Mesothelial cell of epicardium (in vitro differentiated cells): ENCODE measurements at places on chromosomes 16 and 17. TPM values are rescaled to one million over a fixed set of nuclear protein-coding genes. Genes with fewer than 3 reads are reported as not detected.
A peak's percentile ranks its signal among the peaks of the same experiment; 100 is the strongest.

GRCh38 chr17:33929181-33929724 lies 325.8 kb upstream of the CCL2 start:
- H3K4me1 ChIP-seq = no peaks in the 10 kb centered on the region
- no peak overlapping the region for H3K27ac ChIP-seq
- H3K27me3 ChIP-seq = peaks cover 45% of the 10 kb centered on the region
- no peak for DNase-seq

DNA sequence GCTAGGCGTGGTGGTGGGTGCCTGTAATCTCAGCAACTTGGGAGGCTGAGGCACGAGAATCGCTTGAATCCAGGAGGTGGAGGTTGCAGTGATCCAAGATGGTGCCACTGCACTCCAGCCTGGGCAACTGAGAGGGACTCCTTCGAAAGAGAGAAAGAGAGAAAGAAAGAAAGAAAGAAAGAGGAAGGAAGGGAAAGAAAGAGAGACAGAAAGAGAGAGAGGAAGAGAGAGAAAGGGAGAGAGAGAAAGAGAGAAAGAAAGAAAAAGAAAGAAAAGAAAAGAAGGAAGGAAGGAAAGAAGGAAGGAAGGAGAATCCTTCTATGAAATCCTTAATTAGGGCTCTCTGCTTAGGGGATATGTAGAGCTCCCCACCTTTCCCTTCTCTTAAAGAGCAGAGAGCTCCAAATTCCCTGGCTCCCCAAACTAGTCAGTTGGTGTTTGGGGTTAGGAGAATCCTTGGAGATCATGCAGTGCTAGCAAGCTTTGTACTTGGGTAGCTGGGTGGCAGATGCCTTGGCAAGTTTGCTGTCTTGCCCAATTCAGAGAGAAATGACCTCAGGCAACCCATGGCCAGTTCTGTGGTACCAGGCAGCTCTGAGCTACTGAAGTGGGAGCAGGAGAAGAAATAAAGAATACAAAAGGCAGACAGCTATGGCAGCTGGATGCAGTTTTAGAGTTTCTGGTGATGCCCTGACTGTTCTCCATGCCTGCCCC lies 8.9 kb upstream of the HOXB13 start:
- DNase-seq = no peak
- H3K36me3 ChIP-seq = no peaks in the 10 kb centered on the region
- H3K4me1 ChIP-seq = peaks cover 21% of the 10 kb centered on the region
- no peak overlapping the region for H3K4me3 ChIP-seq
- H3K27ac ChIP-seq = no peak overlapping the region
- peaks cover 100% of the 10 kb centered on the region for H3K27me3 ChIP-seq

DNA sequence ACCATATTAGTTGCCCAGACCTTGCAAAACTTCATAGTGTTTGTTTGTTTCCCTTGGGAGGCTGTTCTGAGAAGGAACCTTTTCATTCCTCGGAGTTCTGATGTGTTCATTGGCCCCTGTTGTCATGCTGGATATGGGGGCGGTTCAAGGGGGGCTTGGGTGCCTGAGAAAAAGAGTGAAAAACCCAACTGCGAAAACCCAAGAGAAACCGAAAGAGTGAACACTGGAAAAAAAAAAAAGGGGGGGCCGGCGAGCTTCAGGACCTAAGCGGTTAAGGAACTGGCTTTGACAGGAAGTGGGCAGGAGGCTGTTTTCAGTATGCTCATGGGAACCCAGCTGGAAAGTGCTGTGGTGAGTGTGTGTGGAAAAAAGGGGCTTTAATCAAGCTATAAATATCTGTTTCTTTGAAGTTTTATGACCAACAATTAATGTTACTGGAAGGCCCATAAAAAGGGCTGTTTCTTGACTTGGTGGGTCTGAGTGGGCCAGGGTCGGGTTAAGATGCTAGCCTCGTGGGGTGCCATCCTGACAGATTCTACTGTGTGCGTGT lies 510.7 kb downstream of the MAF start:
- H3K27me3 ChIP-seq = no peaks in the 10 kb centered on the region
- H3K36me3 ChIP-seq = no peaks in the 10 kb centered on the region

DNA sequence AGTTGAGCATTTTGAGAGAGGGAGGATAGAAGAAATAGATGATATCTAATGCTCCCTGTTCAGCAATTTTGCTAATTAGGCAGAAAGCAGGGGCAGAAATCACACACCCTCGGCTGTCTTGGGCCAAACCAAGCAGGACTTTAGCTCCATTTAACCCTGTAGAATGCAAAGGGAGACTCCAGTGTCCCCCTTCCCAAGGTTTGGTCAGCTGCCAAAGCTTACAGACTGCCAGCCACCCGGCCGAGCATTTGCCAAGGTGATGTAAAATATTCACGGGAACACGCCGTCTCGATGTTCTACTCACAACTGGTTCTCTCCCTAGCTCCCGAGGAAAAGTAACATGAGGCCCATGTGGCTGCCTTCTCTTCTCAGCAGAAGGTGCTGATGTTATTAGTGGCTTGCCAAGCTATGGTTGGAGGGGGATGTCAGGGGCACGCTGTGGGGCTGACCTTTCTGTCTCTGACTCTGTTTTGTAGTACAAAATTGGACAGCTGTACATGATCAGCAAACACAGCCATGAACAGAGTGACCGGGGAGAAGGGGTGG lies 155.3 kb downstream of the PITPNC1 start:
- peaks cover 12% of the 10 kb centered on the region for H3K36me3 ChIP-seq
- no peak overlapping the region for H3K27ac ChIP-seq
- no peak for DNase-seq

DNA sequence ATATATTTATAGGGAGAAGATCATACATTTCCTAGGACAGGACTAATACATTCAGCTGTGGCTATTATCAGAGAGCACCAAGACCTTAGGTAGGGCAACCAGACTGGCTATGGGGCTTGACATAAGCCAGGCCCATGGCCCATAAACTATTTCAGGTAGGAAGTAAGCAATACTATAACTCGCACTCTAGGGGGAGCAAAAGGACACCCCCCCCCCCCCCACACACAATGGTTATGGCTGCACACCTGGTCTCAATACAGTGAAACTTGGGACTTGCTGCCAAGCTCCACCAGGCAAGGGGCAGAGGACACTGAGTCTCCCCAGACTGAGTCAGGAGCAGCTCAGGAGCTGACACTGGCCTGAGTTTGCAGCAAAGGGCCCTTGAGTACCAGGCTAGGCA lies 348.9 kb upstream of the ASIC2 start:
- H3K27ac ChIP-seq = no peak overlapping the region
- peaks cover 4% of the 10 kb centered on the region for H3K4me1 ChIP-seq
- no peak overlapping the region for H3K4me3 ChIP-seq
- no peaks in the 10 kb centered on the region for H3K36me3 ChIP-seq
- DNase-seq = no peak

- no peaks in the 10 kb centered on the region for H3K4me1 ChIP-seq
- DNase-seq = no peak
- H3K27me3 ChIP-seq = no peaks in the 10 kb centered on the region
- peaks cover 21% of the 10 kb centered on the region for H3K36me3 ChIP-seq
- H3K27ac ChIP-seq = no peak overlapping the region
Observed at GRCh38 chr17:80845069-80845862, 146.4 kb upstream of the CHMP6 start.

DNA sequence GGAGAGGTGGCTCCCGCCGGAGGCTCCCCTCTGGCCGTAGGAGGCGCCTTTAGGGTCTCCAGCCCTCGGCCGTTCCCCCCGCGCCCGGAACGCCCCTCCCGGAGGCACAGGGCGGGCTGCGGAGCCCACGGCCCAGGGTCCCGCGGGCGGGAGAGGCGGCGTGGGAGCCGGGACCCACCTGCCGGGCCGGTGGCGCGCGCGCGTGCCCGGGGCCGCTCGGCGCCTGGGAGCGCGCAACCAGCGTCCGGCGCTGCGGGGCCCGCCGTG lies at the start of gene MIF4GD:
Gene MIF4GD (minus strand): TSS at position 266 of the 267 bp plus-strand sequence. CDS start 1,036 bp downstream, outside the sequence.
- H3K27me3 ChIP-seq = no peaks in the 10 kb centered on the region
- peaks cover 3% of the 10 kb centered on the region for H3K36me3 ChIP-seq
- peak within 1 kb of the TSS; percentile 78 for H3K4me3 ChIP-seq
- peaks cover 17% of the 10 kb centered on the region for H3K4me1 ChIP-seq
- no peak for DNase-seq

DNA sequence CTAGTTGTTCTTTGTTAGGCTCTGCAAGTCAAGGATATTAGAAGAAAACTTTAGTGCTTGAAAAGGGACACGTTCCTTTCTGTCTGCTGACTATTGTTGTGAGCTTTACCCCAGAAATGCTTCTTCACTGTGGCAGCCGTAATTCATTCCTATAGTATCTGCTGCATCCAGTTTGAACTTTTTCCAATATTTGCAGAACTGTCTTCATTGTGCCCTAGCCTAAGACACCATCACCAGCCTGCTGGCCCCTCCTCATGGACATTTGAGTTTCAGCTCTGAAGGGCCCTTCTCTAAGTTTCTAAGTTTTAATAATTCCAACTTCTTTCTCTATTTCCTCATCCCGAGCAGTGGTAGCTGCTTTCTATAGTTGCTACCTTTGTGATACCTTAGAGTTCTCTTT lies 91.7 kb downstream of the SLC39A11 start:
- H3K27ac ChIP-seq = no peak overlapping the region
- DNase-seq = no peak
- H3K4me1 ChIP-seq = peaks cover 5% of the 10 kb centered on the region
- H3K4me3 ChIP-seq = no peak overlapping the region

DLX3 gene
- total RNA-seq = 5.2 to 7.7 TPM (median 6.6 TPM) in 3 replicates

ITGAD gene
- total RNA-seq = not detected in 3 replicates

CACNG4 gene
- total RNA-seq = 9.5 to 10.4 TPM (median 10.1 TPM) in 3 replicates

CHST5 gene
- 0.40 to 0.50 TPM (median 0.49 TPM) in 3 replicates for total RNA-seq

PPL gene
- 36.0 to 37.1 TPM (median 36.8 TPM) in 3 replicates for total RNA-seq

KRTAP16-1 gene
- not detected in 3 replicates for total RNA-seq
